ENCODE measurements at places on chromosomes 12 and 14. TPM values are rescaled to one million over a fixed set of nuclear protein-coding genes. Genes with fewer than 3 reads are reported as not detected.

DNA sequence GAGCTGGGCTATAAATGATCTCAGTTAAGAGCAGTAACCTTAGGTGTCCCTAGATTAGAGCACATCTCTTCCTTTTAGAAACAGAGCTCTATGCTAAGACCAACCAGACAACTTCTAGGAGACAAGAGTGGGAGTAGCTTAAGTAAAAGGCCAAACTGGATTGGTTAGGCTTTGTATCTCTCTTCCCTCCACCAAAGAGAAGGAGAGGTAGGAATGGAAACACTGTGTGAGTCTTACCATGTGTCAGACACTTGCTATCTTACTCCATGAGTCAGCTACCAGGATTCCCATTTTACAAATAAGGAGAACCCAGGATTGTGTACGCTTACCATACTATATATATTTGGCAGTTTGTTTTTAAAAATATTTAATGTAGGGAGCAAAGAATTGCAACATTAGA, 122.9 kb downstream of the PAX9 start:
- no peak for DNase-seq

Gene DERA
- total RNA-seq, result 58.0 TPM

GRCh38 chr12:54438517-54438916, 19.5 kb upstream of the ITGA5 start:
- no peak for DNase-seq

Gene NKX2-1
- total RNA-seq, result not detected

Gene TPH2
- not detected for total RNA-seq

DNA sequence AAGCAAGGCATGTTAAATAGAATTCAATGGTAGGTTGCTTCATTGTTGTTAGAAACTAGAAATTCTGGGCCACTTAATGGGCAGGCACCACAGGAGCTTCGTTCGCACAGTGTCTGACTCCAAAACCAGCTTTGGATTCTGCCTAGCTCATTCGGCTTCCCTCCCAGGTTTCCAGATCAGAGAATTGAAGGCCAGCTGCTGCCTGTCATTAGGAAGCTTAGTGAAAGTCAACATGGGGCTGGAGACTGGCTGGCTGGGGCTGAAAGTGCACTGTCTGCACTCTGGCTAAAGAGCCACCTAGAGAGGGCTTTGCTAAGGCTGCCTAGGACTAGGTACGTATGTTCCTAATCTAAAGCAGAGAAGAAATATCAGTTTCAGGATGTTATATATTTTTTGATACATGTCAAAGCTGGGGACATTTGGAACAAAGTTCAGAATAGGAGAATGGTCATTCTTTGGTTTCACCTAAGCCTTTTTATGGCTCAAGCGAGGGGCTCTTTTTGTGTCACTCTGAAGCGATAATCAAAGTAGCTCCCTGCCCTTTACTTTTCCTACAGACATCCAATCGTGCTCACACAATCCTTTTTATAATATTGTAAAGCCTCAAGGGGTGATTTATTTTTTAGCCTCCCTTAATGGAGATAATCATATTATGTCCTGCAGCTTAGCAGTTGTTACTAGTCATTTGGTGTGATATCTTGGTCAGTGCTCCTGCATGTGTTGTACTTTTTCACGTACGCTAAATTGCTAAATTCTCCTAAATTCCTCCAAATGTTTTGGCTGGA, 238.5 kb upstream of the NAV3 start:
- DNase-seq, result no peak

Gene NEUROD4
- not detected for total RNA-seq

DNA sequence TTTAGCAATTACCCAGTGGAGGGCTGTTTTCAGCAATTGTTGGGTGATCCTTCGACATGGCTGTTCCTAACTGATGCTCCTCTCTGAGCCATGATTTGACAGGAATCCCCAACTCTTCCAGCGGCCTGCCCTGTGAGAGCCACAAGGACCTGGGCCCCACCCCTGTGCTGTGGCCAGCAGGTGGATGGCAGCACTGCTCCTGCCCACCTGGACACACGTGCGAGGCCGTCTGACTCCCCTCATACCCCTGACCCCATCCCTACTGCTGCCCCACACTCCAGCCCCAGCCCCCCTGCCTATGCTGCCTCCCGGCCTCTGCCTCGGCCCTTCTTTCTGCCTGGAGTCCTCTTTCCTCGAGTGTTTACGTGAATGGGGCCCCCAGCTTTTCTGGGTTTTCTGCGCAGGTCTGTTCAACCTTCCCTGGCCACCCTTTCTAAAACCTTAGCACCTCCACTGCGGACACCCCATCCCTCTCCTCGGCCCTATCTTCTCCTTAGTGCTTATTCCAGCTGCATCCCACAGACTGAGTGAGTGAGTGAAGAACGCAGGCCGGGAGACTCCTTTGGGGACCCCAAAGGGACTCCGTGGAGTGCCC, 111.4 kb downstream of the DICER1 start:
- no peak for DNase-seq

Gene CYP27B1
- total RNA-seq, result 1.1 TPM

GRCh38 chr14:35368583-35369392, 35.8 kb downstream of the NFKBIA start:
- DNase-seq, result no peak

Gene CDK17
- total RNA-seq, result 26.2 TPM

Gene LRRC43
- total RNA-seq, result 0.59 TPM

Gene ITGA5
- total RNA-seq, result 154 TPM

DNA sequence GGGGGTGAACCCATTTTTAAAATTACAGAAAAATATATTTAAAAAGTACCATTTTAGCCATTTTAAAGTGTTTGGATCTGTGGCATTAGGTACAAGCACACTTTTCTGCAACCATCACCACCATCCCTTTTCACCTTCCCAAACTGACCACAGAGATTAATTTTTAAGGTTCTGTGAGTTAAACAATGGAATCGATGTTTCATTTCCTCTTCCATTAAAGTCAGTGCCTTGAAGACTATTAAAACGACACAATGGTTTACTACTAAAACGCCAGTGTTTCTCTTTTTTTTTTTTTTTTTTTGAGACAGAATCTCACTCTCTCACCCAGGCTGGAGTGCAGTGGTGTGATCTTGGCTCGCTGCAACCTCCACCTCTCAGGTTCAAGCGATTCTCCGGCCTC, 78.1 kb upstream of the GPR68 start:
- DNase-seq, result no peak

GRCh38 chr14:67357969-67358354, 1.6 kb downstream of the ATP6V1D start:
- peak; percentile 15 for DNase-seq

DNA sequence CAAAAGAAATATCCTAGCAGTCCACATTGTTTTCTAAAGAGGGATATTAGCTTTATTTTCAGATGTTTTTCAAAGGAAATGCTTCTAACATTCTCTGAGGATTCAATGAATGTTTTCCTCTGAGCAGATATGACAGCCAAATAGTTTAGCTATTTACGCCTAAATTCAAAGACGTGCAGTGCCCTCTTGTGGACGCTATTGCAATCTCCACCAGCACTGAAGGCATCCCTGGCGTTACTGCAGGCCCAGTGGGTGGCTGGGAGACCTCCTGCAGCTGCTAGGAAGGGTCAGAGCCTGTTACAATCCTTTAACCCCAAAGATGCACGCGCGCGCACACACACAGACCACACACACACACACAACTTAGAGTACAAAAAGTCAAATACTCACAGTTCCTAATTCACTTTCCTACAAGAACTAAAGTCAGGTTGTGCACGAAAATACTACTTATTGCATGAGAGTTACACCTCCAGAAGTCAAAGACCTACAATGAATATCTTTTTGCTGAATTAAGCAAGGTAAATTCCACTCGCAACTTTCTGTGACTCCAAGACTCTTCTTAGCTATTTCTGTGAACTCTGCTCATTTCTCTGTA, 589.3 kb upstream of the TMEM132C start:
- DNase-seq, result peak; percentile 74

DNA sequence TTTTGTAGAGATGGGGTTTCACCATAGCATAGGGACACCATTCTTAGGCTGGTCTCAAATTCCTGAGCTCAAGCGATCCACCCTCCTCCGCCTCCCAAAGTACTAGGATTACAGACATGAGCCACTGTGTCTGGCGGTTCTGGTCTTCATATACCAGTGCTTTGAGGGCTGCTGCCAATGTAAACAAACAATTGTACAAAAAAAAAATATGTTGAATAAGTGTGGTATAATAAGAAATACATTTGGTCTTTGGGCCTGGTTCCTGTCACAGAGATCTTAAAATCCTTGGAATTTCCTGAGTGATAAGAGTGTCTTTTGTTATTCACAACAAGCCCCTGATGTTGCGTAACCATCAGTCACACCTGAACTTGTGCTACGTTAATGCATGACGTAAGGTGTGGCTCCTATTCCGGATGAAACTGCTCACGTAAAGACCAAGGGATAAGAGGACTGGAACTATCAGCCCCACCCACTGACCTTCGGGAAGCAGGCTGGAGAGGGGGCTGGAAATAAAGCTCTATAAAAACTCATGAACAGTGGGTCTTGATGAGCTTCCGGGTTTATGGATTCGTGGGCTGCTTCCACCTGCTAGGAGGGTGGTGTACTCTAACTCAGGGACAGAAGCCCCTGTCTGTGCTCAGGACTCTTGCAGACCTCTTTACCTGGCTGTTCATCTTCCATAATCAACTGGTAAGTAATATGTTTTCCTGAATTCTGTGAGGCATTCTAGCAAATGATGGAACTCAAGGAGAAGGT, 16.5 kb upstream of the RIMKLB start:
- DNase-seq, result no peak
